Tibial nerve (tissue), 4 donors: ENCODE measurements at places on chromosomes 5 and 9. TPM values are rescaled to one million over a fixed set of nuclear protein-coding genes. Genes with fewer than 3 reads are reported as not detected.

The PRUNE2 gene
- total RNA-seq, result 23.2 TPM

- H3K36me3 ChIP-seq, result no peaks in the 10 kb centered on the region
- no peak overlapping the region for H3K4me3 ChIP-seq
- H3K27ac ChIP-seq, result no peak overlapping the region
- no peaks in the 10 kb centered on the region for H3K27me3 ChIP-seq
- DNase-seq, result peak; percentile 4
Observed at GRCh38 chr5:159764283-159765134, 151.8 kb upstream of the ADRA1B start.

DNA sequence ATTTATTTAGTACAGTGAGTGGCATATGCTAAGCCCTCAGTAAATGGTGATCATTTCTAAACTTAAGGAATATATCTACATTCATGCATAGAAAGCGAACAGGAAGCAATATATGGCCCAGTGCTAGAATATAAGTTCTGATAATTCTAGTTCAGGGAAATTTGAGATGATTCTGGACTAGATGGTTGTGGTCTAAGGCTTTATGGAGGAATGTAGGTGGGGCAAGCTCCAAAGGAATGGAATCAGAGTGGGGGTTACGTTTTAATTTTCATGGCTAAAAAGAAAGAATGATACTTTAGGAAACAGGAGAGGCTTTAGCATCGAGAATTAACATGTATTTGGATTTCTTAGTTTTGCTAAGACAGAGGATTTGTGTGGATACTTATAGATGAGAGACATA is 56.1 kb downstream of the MTREX start:
- H3K27me3 ChIP-seq, result no peaks in the 10 kb centered on the region
- no peak overlapping the region for H3K4me3 ChIP-seq
- no peaks in the 10 kb centered on the region for H3K4me1 ChIP-seq
- DNase-seq, result no peak

DNA sequence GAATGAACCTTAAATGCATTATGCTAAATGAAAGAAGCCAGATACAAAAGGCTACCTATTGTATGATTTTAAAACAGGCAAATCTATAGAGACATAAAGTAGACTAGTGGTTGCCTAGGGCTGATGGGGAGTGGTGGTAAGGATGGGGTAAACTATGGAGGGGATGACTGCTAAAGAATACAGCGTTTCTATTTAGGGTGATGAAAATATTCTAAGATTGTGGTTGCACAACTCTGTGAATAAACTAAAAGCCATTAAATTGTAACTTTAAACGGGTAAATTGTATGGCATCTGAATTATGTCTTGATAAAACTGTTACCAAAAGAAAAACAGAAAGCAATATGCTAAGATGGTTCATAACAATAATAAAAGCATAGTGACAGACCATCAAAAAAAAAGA is 21.4 kb downstream of the KLHL3 start:
- no peak overlapping the region for H3K4me3 ChIP-seq
- no peak for DNase-seq
- no peaks in the 10 kb centered on the region for H3K4me1 ChIP-seq
- H3K27me3 ChIP-seq, result no peaks in the 10 kb centered on the region

GRCh38 chr9:12776513-12777055 is 1.8 kb downstream of the LURAP1L start:
- peak; percentile 62 for DNase-seq
- no peaks in the 10 kb centered on the region for H3K27me3 ChIP-seq

GRCh38 chr5:160937570-160937969 is 85.6 kb upstream of the ATP10B start:
- no peak overlapping the region for H3K27ac ChIP-seq
- no peaks in the 10 kb centered on the region for H3K36me3 ChIP-seq
- no peak overlapping the region for H3K4me3 ChIP-seq
- no peak for DNase-seq
- H3K27me3 ChIP-seq, result no peaks in the 10 kb centered on the region
